ENCODE measurements at places on chromosomes 12 and 14.

DNA sequence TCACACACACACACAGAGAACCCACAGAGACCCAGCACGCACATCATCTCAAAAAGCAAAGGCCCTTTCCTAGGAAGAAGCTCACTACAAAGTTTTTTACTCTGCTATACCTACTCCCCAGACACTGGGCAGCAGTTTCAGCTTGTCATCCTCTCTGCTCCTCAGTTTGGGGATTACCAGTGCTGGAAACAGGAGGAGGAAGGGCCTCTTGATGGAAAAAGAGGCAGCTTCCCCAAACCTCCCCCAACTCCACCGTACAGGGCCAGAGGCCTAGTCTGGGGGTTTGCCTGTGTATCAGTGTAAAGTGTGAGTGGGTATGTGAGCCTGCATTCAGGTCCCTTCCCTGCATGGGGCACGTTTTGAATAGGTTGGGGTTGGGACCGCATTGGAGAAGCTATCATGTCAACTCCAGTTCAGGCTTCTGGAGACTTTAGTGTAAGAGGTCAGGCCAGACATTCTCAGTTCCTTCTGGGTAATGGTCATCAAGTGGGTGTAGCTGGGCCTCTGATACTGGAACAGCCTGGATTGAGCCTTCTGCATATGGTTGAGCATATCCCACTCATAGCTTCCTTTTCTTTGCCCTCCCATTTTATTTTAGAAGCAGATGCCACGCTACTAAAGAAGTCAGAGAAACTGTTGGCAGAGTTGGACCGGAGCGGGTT, 1.2 kb downstream of the REM2 start:
- no peak for DNase-seq

GRCh38 chr14:96011607-96012006, 27.6 kb upstream of the C14orf132 start:
- DNase-seq = no peak

- no peak for DNase-seq
These were observed 268.2 kb upstream of the GRIP1 start for GRCh38 chr12:66947119-66947518.

- peak; percentile 1 for DNase-seq
These were observed 14.6 kb upstream of the NR4A1 start for GRCh38 chr12:52036587-52037171.

DNA sequence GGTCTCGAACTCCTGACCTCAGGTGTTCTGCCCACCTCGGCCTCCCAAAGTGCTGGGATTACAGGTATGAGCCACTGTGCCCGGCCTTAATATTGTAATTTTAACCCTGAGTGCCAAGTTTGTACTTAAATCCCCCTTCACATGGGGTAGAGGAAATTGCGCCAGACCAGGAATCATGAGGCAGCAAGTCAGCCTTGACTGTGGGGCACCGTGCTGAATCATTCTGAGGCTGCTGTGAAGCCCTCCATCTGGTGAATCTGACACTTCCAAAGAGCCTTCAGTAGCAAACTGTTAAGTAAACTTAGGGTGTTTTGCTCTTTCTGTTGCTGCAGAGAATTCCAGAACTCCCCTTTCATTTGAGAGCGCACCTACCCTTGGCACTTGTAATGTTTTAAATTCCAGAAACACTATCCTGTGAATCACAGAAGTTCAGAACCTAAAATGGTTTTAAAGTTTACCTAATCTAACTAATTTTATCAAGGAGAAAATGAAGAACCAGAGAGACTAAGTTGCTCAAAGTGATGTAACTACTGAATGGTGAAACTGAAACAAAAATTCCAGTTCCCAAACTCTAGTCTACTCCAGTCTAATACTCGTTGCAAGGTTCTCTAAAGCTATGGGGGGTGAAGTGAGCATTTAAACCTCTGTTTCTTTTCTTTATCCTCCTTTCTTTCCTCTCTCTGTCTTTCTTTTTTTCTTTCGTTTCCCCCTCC, 7.5 kb downstream of the HEBP1 start:
- DNase-seq = no peak

- DNase-seq = no peak
These were observed 54.9 kb upstream of the TMX1 start for GRCh38 chr14:51185180-51185579.

- no peak for DNase-seq
These were observed 7.3 kb downstream of the ITGA7 start for GRCh38 chr12:55700255-55701018.
